A172 (cell line): ENCODE measurements at places on chromosomes 11 and 22.

DNA sequence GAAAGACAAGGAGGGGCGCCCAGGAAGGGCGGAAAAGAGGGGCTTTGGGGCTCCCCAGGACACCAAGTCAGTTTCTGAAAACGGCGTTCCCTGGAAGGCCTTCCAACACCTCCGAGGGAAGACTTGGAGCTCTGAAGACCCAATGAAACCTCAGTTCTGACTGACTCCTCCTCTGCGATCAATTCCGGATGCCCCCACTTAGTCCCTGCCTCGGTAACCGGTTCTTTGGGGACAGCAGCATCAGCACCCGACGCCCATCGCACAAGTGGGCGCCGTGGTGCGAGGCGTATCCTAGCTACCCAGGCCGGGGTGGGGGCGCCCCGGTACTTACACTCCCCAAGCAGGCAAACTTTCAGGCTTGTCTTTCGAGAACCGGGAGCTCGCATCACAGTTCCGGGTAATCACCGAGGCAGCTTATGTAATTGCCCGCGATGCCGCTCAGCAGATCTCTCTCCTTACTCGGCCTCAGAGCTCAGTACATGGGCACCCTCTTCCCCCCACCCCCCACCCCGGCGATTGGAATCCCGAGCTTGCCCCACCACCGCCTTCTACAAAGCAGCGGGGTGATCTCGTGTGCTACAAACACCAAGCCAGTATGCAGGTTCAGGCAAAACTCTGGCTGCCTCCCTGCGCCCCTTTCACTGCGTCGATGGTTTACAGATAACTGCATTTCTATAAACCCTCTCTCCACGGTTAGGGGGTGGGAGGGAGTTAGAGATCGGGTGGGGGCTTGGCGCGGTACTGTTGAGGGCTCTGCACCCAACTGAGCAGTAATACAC is 2.0 kb downstream of the TENM4 start:
- no peak for DNase-seq

GRCh38 chr22:23831781-23832180 is 7.0 kb downstream of the DERL3 start:
- no peak for DNase-seq

- DNase-seq = no peak
These were observed 695.9 kb downstream of the TBC1D22A start for GRCh38 chr22:47458348-47458747.

- no peak for DNase-seq
These were observed 228.8 kb downstream of the BUD13 start for GRCh38 chr11:116543911-116544475.

DNA sequence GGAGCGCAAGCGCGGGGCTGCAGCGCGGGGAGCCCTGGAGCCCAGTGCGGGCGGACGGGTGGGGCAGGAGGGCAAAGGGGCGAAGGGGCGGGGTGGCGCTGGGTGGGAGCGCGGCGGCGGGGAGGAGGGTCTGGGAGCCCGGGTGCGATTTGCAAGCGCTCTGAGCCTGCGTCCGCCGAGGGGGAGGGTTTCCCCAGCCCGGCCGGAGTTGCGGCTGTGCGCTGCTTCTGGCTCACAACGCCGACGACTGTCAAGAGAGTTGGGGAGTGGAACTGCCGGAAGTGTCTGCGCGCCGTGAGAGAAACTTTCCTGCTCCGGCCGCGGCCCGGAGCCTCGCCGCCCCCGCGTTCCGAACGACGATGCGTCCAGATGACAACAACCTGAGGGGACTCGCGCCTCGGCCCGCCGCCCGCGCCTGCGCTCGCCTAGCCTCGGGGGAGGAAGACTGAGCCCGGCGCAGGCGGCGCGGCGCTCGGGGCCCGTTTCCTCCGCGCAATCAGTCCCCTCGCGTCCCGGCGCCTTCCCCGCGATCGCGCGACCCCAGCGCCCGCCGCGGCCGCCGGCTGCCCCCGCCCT is at the start of gene ARHGAP42:
TSS of gene ARHGAP42 (plus strand) at position 235 of the 576 bp plus-strand sequence. CDS start 391 bp downstream, outside the sequence.
- DNase-seq = no peak
